ENCODE measurements at places on chromosomes 6 and 20. TPM values are rescaled to one million over a fixed set of nuclear protein-coding genes. Genes with fewer than 3 reads are reported as not detected.

Gene STX16
- total RNA-seq: 76.5 TPM

Gene MLIP
- total RNA-seq: 4.5 TPM

Gene LTB
- 0.96 TPM for total RNA-seq

Gene PRRC2A
- 57.0 TPM for total RNA-seq

Gene DSP
- 95.4 TPM for total RNA-seq

Gene COX4I2
- total RNA-seq: 5.3 TPM

Gene CENPW
- total RNA-seq: 3.3 TPM

Measured in breast epithelium (tissue), 4 donors.